ENCODE measurements at places on chromosomes 7 and 10.
A peak's percentile ranks its signal among the peaks of the same experiment; 100 is the strongest.

DNA sequence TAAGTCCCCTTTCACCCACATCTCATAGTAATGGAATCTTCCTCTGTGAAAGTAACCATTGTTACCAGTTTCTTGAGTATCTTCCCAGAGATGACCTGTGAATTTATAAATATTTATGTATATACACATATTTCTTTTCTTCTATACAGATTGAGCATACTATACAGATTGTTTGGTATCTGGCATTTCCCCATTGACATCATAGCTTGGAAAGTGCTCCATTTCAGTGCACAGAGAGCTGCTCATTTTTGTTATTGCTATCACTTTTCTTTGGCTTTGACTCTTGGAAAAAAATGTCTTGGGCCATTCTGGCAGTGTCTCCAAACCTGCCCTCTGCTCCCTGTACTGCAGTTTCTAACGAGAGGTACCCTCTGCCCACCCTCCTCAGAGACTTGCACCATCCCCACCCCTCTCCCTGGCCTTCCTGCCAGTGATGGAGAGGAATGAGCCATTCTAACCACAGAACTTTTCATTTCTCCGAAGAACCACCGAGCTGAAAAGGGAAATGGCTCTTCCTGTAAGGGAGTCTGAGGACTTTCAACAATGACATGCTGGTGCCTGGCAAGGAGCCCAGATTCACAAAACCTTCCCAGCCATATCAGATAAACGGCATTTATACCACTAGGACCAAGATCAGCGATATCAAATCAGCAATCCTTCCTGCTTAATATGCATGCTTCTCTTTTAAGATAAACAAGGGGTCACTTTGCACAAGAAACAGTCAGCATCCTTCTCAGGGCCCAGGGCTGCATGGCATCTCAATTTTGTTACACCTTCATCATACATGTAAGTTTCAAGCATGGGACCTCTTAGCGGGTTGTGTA is 19.7 kb upstream of the CCSER2 start:
- DNase-seq, result no peak

DNA sequence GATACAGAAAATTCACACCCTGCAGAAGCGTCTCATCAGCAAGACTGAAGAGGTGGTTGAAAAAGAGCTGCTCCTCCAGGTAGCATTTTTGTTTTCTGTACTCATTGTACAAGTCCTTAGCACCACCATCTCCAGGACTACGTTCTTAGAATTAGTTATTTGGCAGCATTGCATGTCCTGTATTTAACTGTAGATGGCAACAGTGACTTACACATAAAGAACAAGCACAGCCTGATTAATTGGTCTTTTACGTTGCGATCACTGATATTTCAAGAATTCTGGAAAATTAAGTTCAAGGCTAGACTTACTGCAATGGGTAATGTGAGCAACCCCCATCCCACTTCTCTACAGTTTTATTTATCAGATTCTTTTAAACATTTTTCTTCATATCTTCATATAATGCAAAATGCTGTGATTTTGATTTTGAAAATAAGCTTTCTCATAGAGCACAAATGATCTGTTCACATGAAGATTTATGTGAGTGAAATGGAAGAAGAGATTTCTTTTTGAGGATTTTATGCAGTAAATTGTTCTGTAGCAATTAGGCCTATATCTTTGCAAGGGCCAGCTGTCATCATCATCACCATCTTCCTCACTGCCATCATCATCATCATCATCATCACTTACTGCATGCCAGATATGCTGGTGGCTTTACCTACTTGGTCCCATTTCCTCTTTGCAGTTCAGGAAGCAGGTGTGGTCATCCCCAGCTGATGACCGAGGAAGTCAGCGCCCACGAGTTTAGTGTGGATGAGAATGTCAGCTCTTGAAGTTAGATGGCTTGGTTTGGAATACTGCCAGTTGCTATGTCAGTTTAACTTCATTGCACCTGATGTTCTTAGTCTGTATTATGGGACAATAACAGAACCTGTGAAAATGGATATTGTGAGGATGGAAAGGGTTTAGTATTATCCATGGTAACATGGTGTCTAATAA is 53.4 kb downstream of the CFAP58 start:
- DNase-seq, result peak; percentile 57

- no peak for DNase-seq
Measured at GRCh38 chr10:34255035-34255434, 560.1 kb downstream of the PARD3 start.

- no peak for DNase-seq
Measured at GRCh38 chr10:62870866-62871265, 54.7 kb upstream of the EGR2 start.

DNA sequence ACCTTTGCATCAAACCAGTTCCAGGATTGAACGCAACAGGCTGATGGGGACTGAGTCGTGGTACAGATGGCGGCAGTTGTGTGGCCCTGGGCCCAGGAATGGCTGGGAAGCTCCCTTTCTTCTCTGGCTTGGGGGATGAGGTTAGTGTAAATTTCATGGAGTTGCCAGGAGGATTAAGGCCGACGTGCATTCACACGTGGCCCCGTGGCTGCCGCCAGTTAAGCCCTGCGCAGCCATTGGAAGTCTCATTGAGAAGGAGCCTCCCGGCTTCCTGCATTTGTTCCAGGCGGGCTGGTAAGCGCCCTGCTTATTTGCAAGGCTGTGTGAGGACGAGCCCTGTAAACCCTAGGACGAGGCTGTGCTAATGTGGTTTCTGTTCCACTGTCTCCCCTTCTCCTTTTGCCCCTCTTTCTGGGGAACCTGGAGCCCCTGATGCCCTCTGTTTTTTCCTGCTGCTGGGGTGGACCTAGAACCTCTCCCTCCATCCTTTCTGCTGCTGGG is 174.7 kb upstream of the TNRC18 start:
- peak; percentile 93 for DNase-seq

GRCh38 chr7:28291559-28291958 is 111.0 kb upstream of the JAZF1 start:
- no peak for DNase-seq

DNA sequence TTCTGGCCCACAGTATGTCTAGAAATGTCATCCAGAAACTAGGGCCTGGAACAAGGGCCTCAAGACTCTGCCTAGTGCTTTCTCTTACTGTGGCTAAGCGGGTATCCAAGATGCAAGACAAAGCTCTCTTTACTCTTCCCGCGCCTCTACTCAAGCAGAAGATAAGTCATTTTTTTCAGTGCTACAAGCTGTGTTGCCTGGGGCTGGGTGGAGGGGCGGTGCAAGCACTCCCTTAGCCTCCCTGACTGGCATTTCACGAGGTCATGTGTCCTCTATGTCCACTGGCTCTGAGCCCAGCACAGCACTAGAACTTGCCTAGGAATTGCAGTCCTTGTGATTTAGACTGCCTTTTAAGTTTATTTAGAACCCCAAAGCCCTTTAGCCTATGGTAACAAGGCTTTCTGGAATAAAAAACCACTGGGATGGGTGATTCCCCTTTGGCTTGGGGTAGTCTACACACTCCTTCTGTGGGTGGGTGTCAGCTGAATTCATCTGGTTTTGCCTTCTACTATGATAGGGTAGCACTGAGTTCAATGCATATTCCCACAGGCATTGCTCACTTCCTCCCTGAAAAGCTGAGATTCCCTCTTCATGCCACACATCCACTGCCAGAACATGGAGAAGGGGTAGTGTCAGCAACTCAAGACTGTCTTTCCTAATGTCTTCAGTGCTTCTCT is 371.8 kb upstream of the KCND2 start:
- DNase-seq, result no peak

DNA sequence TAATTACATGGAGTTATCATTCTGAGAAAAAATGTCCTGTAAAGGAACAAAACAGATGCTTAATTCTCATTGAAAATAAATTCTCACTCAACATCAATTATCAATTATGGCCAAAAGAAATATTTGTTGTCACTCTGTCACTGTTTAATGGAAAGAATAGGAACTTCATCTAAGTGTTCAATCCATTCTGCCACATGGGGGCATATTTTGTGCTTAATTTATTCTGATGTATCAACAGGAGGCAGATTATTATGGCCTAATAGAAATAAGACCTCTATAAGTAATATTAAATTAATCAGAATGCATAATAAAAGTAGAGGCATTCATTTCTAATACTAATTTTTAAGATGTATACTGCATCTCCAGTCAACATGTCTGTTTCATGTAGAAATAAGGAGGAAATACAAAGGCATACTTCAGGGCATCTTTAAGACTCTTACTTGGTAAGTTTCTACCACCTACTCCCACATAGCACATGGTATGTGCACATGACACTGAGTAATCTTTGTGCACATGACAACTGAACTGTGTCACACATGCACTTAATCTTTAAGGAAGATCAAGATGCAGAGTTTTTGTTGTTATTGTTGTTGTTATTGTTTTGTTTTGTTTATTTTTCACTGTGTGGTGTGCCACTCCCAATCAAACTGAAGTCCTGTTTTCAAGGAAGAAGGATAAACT is 420.4 kb upstream of the SEMA3A start:
- DNase-seq, result no peak

DNA sequence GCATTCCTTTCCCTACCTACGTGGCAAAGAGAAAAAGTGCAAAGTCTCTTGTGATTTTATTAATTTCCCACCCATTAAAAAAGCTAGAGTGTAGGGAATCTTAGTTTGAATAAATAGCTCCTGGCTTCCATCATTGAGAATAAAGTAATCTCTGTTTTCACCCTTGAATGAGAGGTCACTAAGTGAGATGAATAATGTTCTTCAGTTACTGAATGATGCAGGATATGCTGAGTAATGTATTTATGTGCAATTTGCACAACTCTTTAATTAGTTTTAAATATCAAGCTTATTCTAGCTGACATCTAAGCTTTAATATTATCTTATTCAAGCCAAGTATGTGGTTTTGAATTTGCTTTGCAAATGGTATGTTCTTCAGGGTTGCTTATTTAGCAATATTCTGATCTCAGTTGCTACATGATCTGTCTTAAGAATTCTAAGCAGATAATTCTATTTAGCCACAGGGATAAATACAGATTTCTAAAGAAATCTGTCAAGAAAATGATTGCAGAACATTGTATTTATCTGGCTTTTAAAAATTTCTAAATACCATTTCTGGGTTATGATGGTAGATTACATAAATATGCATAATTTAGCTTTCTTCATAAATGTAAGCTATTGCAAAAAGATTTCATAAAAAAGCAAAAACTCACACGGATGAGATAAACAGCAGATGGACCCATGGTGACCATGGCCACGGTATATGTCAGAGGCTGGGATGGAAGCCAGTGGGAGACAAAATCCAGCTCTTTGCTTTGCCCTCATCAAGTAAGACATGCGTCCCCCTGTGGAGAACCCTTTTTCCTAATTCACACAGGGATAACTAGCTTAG is 141.0 kb downstream of the MACC1 start:
- DNase-seq, result no peak

- DNase-seq, result no peak
Measured at GRCh38 chr7:149016876-149017275, 11.4 kb downstream of the PDIA4 start.

DNA sequence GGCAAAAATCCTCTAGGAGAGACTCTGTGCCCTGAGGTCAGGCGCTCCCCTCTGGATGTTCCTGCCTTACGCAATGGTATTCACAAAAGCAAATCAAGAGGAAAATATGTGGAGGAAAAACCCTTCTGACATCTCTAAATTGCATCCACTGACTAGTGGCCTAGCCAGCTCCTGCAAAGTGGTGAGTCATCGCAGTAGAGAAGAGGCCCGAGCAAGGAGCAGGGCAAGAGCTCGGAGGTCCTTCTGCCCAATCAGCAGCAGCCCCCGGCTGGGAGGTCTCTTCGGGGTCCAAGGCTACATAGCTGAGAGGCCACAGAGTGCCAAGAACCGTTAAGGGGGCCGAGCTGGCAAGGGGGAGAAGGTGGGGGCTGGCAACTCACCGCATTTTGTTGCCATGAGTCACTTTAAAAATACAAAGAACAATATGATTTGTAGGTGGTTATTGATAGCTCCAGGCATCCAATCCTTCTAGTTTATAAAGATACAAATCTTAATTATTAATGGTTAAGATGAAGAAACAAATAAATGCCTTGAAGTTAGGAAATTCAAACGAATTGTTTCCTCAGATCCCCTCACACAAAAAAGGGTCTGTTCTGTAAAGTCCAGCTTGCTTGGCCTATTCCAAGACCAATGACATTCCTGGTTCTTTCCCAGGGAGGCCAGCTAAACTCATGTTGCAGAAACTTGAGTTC is 161.6 kb downstream of the PKD1L1 start:
- DNase-seq, result no peak

GRCh38 chr10:61024151-61024855 is 80.3 kb upstream of the RHOBTB1 start:
- DNase-seq, result no peak

DNA sequence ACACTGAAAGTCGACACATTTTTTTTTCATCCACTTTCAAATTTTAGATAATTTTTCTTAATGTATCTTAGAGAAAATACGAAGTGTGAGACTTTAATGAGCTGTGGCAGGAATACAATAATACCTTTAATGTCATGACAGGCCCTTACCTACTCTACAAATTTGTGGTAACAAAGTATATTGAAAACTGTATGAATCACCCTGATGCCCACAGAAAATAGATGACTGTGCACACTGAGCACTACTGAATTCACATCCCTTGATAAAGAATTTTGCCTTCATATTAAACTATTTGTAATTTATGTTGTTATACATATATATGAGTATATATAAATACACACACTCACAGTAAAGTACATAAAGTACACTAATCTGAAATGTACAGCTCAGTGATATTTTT is 51.7 kb downstream of the AKR1D1 start:
- DNase-seq, result no peak

GRCh38 chr10:13823709-13824405 is 237.1 kb downstream of the PRPF18 start:
- no peak for DNase-seq

DNA sequence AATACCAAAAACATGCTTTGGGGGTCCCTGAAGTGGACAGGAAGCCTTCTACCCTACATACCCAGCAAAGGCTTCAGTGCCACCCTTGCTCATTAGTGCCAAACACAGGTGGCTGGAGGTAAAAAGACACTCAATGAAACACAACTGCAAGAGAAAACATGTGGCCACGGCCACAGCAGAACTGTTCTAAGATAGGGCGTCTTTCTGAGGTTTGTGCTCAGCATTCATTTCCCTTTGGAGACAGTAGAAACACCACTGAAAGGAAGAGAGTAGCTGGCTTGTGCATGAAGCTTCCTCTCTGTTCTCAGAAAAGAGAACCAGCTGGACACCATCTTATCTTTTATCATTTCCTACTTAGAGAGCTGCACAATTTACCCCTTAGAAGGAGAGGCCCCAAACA is 143.0 kb downstream of the PLXNA4 start:
- no peak for DNase-seq
